Fibroblast of the aortic adventitia (primary cell): ENCODE measurements at places on chromosomes 3 and 15.
A peak's percentile ranks its signal among the peaks of the same experiment; 100 is the strongest.

DNA sequence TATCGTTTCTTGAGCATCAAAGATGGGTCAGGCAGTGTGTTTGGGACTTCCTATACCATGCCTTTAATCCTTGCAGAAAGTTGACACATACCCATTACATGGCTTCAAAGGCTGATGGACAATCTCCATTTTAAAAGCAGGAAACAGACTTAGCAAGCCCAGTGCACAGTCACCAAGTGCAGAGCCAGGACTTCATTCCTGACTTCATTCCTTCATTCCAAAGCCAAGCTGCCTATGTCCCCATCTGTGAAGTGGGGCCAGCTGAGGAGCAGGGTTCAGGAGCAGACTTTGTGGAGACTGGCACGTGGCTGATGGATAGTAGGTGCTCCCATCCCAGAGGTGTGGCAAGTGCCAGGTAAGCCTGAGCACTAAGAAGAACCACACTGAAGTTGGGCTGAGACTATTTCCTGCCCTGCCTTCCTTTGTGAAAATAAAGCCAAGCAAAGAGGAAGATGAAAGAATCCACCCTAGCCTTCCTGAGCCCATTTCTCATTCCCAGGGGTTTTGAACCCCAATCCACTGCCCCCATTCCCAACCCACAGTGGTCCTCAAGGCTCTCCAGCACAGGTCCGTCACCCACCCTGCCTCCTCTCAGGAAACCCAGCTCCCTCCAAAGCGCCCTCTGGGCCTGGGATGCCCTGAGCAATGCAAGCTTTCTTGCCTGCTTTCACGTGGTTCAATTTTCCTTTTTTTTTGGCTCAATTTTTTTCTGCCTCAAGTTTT lies 1.8 kb downstream of the CX3CR1 start:
- no peak for DNase-seq

DNA sequence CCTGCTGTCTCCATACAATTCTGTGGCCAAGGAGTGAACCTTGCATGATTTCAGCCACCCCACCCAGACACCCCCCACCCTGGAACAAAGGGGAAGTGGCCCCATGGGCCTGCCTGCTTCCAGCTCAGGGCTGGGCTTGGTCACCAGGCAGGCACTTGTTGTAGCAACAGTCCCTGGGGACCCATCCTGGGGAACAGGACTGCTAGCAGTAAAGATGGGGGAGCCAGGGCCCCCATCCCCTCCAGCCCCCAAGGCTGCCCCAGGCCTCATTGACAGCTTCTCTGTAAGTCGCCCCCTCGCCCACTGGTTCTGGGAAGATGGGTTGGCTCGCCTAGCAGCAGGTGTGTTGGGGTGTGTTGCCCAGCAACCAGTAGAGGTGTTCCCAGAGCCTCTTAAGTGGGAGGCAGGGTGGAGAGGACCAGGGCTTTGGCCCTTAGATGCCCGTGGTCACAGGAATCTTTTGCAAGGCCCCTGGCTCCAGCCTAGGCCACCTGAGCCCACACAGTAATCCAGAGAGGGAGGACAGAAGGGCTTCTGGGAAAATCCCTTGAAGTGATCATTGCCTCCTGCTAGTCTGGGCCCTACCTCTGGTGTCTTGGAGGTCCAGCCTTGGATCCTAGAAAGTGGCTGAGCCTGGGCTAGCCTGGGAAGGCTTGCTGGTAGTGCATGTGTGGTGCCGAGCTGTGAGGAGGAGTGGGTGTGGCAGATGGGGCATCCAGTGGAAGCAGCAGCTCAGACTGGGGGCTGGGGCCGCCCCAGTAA lies 48.9 kb downstream of the CYP11A1 start:
- peak; percentile 30 for DNase-seq

GRCh38 chr3:23002836-23003732 lies 200.0 kb upstream of the UBE2E2 start:
- DNase-seq: peak; percentile 20

GRCh38 chr15:99719096-99719541 lies 14.1 kb downstream of the LYSMD4 start:
- DNase-seq: peak; percentile 48

DNA sequence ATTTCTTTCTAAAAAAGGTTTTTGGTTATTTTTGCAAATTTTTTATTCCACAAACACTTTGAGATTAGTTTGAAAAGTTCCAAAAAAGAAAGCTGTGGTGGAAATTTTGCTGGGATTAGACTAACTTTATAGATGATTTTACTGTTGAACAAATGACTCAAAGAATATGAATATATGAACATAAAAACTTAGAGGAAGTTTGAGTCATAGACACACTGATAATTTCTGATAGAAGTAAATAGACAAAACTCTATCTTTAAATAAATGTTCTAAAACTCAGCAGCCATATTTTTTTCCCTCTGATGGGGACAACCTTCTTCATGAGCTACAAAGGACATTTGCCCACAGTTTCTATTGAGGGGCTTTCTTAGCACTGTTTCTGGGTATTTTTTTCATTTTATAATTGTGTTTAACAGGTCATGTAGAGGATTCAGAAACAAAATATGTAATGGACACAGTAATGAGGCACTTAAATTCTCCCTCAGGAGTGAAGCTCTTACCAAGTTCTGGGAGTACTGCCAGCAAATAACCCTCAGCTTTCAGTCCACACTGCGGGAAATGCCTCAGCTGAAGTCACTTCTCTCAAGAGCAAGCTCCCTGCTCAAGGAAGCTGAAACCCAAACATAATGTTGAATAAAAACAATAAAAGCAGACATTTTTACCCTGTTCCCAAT lies 157.6 kb downstream of the NFKBIZ start:
- DNase-seq: peak; percentile 93

DNA sequence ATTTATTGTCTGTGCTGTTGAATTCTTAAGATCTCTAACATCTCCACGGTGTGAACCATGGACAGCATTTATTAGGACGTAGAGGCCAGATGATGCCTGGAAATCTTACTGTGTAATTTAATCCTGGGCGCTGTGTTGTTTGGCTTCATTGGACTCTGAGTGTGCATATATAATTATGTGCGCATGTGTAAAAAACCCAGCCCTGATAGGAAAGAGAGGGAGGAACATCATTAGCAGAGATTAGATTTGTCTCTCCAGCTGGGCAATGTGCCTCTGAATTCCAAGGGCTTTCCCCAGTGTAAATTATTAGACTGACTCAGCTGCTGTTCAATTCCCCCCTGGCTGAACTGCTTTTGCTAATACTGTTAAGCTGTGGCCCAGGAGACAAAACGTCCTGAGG lies 39.6 kb downstream of the MAP3K13 start:
- peak; percentile 81 for DNase-seq

- peak; percentile 47 for DNase-seq
Measured at GRCh38 chr3:14467814-14468620, 65.6 kb downstream of the SLC6A6 start.

DNA sequence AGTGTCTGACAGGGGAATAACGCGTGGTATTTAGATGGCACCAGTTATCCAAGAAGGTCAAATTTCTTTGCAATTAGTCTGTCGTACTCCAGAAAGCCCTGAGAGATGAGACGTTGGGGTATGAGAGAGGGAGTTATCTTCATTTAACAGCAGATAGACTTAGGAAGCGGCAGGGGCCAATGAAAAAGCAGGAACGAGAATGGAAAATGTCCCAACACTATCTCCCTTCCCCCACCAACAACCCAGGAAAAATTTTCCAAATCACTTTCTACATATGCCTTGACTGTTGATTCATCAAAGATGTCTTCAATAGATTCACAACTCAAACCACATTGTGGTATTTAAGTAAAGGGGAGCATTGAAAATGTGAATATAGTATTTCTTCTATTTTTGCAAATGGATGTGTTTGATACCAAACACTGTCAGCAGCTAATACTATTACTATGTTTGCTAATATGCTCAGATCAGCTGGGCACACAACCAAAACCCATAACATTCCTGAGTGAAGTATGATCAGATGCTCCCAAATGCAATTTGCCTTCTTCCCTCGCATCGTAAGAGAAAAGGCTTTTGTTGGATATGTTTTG lies 13.3 kb upstream of the GREM1 start:
- DNase-seq: peak; percentile 70

DNA sequence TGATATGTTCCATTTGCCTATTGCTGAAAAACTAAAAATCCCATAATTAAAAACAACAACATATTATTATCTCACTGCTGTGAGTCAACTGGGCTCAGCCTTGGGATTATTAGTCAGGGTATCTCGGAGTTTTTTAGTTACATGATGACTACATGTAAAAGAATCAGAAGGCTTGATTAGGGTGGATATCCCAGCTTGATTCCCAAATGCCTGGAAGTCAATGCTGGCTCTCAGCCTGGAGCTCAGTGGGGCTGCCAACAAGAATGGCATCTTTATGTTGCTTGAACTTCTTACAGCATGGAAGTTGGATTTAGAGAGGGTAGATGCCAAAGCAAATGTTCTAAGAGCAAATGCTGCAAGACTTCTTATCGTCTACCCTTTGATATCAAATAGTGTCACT lies 278.5 kb downstream of the PLOD2 start:
- peak; percentile 71 for DNase-seq

DNA sequence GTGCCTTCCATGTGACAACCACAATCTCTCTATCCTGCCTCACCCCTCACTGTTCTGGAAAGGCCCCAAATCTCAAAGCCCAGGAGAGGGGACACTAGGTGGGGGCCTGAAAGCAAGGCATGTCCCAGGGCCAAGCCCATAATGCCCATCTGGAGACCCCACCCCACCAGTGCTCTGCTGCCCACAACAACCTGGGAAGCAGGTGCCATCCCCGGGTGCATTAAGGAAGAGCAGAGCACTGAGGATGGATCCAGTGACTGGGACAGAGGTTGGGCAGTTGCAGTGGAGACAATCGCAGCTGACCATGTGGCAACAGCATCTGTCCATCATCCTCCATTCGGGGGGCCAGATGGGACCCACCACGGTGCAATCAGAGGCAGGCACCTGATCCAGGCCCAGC lies 106.2 kb upstream of the PRR20G start:
- no peak for DNase-seq

- DNase-seq: peak; percentile 55
Measured at GRCh38 chr3:56197259-56197965, 270.9 kb downstream of the ERC2 start.

DNA sequence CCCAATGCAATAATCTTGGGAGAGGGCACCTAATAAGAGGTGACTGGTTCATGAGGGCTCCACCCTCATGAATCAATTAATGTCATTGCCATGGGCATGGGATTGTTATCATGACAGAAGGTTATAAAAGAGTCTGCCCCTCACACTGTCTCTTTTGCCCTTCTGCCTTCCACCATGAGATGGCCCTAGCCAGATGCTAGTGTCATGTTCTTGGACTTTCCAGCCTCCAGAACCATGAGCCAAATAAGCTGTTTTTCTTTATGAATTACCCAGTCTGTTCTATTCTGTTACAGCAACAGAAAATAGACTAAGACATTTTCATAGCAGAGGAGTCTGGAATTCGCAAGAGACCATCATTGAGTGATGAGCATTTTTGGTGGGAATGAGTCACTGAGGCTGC lies 16.0 kb upstream of the RAD18 start:
- no peak for DNase-seq

DNA sequence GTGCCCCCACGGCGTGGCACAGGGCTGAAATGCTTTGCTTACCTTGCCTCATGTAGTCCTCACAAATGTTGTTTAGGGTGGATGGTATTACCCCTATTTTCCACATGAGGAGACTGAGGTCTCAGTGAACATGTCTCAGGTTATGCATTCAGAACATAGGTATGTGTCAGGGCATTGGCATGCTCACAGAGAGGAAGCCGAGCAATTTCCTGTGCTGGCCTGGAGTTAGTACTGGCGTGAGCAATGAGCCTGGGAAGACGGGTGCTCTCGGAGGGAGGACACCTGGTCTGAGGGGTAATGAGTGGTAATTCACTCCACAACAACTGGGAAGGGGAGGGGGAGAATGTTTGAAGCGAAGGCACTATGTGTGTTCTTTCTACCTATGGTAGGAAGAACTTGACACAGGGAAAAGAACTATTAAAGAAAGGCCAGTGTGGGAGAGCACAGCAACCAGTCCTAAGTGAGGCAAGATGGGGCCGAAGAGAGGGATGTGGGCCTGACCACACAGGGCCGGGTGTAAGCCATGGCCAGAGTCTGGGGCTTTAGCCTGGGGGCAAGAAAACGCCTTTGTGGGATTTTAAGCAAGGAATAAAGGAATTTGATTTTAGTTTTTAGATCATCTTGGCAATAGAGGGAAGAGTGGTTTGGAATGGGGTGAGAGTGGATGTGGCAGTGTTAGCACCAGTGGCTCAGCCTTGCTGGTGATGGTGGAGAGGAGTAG lies 4.9 kb upstream of the FAM131A start:
- peak; percentile 85 for DNase-seq

- peak; percentile 67 for DNase-seq
Measured at GRCh38 chr3:184748219-184749135, 36.6 kb upstream of the MAGEF1 start.

DNA sequence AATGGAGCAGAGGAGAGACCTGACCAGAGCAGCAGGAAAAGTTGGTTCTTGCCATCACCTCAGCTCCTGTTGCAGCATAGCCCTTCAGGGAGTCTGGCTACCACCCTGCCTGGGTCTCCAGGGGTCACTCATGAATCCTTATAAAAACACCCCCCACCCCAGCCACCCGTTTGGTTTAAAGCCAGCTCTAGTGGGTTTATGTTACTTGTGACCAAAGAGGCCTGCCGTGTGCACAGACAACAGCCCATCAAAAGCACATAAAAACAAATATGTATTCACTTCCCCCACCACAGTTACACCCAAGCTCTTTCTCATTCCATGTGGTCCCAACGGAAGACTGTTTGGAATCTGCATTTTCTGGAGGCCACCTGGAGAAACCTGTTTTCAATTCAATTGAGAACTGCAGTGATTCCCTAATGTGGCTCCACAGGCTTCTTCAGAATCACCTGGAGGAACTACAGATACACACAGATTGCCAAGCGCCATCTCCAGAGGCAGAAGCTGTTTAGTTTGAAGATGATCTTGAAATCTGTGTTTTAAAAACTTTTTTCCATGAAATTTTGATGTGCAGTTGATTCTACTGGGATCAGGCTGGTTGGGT lies 13.8 kb downstream of the FOXL2 start:
- DNase-seq: no peak

DNA sequence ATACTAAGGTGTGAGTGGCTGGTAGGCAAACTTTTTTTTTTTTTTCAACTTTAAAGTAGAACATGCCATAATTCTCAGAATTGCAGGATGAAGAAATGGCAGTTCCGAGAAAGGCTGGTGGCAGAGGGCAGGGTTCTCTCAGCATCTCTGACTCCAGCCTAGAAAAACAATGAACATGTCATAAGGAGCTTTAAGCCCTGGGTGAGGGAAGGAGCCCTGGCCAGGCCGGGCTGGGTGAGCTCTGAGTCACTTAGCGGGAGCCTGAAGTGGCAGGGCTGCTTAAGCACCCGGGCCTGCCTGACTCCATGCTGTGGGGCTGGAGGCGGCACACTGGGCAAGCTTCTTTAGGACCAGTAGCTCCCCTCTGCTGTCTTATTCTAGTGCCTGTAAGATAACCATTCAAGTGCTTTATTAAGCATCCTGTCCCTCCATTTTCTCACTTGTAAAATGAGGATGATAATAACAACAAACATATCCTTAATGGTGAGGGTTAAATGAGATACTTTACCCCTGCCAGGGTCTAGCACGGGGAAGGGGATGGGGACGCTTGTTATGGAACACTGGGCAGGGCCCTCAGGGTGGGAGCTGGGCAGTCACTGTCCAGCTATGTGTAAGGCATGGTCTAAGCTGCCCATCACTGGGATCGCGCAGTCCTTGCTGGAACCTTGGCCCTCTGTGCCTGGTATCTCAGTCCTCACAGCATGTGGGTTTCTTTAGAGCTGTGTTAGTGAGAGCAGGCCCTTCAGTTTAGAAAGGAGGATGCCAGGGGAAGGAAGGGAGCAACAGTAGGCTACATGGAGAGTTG lies 18.4 kb downstream of the SMAD6 start:
- peak; percentile 84 for DNase-seq

- no peak for DNase-seq
Measured at GRCh38 chr3:30914696-30915095, 20.2 kb upstream of the GADL1 start.

GRCh38 chr3:28575100-28575745 lies 226.6 kb upstream of the AZI2 start:
- DNase-seq: no peak
